ENCODE measurements at places on chromosomes 6 and 20.

DNA sequence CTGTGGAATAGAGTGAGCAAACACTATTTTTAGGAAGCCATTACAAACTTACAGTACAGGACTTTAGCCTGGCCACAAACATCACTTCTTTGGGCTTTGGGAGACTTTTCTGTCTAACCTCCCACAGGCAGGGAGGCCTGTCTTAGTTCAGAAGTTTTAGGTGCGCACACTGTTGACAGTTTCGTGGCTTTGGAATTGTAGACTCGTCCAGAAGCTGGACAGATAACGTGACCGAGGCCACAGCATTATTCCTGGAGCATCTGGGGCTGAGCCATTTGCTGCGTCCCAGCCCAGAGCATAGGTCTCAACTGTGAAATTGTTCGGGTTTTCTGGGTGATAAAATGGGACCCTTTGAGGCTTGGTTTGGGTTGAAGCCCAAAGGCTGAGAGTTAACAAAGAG is 53.8 kb downstream of the NDUFAF5 start:
- DNase-seq: no peak

- no peak for DNase-seq
Measured at GRCh38 chr6:3748208-3749066, 3.1 kb downstream of the PXDC1 start.

DNA sequence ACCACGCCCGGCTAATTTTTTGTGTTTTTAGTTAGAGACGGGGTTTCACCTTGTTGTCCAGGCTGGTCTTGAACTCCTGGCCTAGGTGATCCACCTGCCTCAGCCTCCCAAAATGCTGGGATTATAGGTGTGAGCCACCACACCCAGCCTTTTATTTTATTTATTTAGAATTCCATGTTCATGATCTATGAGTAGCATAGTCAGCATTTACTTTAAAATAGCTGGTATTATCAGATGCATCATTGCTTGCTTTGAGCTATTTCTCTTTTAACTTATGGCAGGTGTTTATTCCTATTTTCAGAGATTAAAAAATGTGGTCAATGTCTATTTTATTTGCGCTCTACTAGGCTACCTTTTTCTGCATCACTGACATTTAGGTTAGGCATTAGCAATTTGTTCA is 152.0 kb downstream of the UTRN start:
- no peak for DNase-seq

- no peak for DNase-seq
Measured at GRCh38 chr6:19477563-19477962, 359.6 kb upstream of the ID4 start.

GRCh38 chr20:10771435-10772140 is 97.8 kb upstream of the JAG1 start:
- DNase-seq: no peak

- no peak for DNase-seq
Measured at GRCh38 chr20:9040863-9041524, 27.9 kb upstream of the PLCB4 start.

- DNase-seq: no peak
Measured at GRCh38 chr6:105753207-105753606, 332.9 kb upstream of the PRDM1 start.

- no peak for DNase-seq
Measured at GRCh38 chr6:16832043-16832567, 70.8 kb upstream of the ATXN1 start.

- no peak for DNase-seq
Measured at GRCh38 chr6:98871821-98872220, 37.4 kb downstream of the POU3F2 start.

DNA sequence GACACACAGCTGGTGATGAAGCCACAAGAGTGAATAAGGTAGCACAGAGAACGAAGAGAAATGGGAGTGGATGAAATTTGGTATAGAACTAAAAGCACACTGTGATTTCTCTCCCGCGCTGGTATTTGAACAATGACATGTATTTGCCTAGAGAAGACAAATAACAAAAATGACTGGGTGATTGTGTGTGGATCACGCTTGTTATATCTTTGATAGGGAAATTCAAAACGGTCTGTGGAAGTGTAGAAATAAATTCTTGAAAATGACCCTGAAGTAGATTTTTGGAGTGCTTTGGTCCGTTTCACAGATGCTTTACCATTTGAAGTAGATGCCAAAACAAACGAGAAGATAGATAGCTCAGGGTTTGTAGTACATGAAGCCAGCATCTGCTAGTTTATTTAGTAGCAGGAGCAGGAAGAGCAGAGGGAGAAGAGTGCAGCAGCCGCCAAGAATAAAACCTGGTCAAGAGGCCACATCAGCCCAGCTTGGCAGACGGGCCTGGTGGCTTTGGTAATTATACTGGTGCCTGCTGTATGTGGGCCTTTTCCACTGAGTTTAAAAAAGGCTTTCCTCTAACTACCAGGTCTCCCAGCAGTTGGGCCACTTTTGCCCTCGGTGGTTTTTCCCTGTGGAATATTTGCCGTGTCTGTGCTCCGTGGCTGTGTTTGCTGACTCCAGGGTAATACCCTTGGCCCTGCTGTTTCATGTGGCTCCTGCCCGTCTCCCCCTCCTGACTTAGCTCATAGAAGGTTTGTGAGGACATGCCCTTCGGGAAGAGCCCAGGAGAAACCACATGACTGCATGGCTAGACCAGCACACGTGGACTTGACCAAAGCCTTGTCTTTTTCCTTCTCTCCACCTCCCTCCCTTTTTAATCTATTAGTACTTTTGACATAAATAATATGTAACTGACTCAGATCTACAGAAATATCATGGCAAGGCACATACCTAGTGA is 294.0 kb downstream of the SOX4 start:
- no peak for DNase-seq

GRCh38 chr6:137666202-137666774 is 172.1 kb upstream of the OLIG3 start:
- DNase-seq: no peak

DNA sequence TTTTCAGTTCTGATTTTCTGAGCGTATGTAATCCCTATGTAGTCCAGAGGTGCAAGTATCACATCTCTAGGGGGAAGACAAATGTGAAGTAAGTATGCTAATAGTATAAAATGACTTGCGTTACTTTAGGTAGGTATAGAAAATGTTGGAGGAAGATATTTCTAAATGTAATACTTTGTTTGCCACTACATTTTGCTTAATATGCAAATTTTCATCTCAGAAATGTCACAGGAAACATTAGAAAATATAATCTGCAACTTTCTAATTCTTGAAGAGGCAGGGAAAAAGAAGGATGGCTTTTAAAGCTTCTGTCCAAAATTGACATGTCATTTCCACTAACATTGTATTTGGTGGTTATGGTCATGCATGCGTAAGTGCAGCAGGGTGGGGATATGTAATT is 85.6 kb downstream of the CD2AP start:
- DNase-seq: no peak

DNA sequence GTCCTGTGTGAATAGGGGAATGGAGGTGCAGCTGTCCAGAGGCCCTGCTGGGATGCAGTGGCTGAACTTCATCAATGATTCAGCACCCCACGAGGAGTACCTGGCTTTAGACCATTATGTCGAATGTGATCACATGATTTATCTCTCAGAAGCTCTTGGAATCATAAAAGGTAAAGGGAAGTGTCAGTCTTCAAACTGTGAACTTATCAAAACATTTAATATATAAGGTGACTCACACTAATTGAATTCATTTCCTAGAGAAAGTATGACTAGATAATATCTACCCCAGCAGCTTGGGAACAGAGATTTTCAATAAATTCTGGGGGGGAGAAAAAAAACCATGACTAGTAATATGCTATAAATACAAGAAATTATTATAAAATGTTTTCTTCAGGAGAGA is 29.5 kb downstream of the ALDH8A1 start:
- DNase-seq: no peak

- no peak for DNase-seq
Measured at GRCh38 chr6:30763618-30764489, 19.5 kb upstream of the IER3 start.

GRCh38 chr6:56803594-56803993 is 151.3 kb upstream of the BEND6 start:
- DNase-seq: no peak

- no peak for DNase-seq
Measured at GRCh38 chr6:92681401-92681800, 738.0 kb downstream of the EPHA7 start.

- no peak for DNase-seq
Measured at GRCh38 chr20:1777476-1777820, 117.8 kb upstream of the SIRPA start.

GRCh38 chr20:63767886-63768285 is 28.3 kb downstream of the SLC2A4RG start:
- no peak for DNase-seq

- no peak for DNase-seq
Measured at GRCh38 chr6:51289041-51289440, 470.4 kb downstream of the TFAP2B start.

DNA sequence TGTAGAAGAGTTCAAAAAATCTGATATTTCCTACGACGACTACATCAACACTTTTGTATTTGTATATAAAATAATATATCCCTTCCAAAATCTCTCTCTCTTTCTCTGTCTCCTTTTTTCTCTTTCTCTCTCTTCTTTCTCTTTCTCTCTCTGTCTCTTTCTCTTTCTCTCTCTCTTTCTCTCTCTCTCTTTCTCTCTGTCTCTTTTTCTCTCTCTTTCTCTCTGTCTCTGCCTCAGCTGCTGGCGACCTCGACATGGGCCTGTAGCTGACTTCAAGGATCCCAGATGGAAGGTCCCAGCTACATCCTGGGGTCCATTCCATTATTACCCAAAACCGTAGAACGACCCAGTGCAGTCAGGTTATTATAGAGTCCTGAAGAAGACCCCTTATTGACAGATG is 90.0 kb downstream of the CD24 start:
- no peak for DNase-seq

GRCh38 chr20:48178633-48179032 is 393.4 kb upstream of the SULF2 start:
- no peak for DNase-seq

- no peak for DNase-seq
Measured at GRCh38 chr6:165880686-165881085, 217.6 kb upstream of the PDE10A start.

- DNase-seq: peak; percentile 68
Measured at GRCh38 chr6:26156105-26156849, 69.0 kb downstream of the HFE start.

GRCh38 chr20:37350649-37351574 is 5.0 kb downstream of the SRC start:
- no peak for DNase-seq

GRCh38 chr6:3376064-3376463 is 80.8 kb downstream of the SLC22A23 start:
- DNase-seq: no peak

- DNase-seq: no peak
Measured at GRCh38 chr6:63352069-63352543, 32.3 kb upstream of the LGSN start.

DNA sequence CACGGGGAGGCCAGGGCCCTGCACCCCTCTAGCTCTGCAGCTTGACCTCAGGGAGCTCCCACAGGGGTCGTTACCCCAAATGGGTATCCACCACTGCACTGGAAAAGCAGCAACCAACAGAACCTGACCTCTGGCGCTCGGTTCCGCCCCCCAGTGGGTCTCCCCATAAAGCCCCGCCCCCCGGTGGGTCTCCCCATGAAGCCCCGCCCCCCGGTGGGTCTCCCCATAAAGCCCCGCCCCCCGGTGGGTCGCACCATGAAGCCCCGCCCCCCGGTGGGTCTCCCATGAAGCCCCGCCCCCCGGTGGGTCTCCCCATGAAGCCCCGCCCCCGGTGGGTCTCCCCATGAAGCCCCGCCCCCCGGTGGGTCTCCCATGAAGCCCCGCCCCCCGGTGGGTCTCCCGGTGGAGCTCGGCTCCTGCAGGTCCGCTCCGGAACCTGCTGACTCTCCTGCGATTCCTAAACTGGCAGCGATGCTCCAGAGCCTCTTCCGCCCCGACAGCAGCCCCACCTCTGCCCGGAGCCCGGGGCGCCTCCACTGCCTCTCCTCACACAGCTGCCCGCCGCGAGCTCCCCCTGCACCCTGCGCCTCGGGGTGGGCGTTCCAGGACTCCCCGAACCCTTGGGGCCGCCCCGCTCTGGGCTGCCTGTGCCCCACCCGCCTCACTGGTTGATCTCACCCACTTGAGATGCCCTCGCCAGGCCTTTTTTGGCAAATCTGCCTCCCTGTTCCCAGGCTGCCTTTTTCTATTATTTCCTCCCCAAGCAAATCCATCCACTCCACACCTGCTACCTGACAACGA is 12.1 kb downstream of the SLC2A4RG start:
- DNase-seq: no peak

DNA sequence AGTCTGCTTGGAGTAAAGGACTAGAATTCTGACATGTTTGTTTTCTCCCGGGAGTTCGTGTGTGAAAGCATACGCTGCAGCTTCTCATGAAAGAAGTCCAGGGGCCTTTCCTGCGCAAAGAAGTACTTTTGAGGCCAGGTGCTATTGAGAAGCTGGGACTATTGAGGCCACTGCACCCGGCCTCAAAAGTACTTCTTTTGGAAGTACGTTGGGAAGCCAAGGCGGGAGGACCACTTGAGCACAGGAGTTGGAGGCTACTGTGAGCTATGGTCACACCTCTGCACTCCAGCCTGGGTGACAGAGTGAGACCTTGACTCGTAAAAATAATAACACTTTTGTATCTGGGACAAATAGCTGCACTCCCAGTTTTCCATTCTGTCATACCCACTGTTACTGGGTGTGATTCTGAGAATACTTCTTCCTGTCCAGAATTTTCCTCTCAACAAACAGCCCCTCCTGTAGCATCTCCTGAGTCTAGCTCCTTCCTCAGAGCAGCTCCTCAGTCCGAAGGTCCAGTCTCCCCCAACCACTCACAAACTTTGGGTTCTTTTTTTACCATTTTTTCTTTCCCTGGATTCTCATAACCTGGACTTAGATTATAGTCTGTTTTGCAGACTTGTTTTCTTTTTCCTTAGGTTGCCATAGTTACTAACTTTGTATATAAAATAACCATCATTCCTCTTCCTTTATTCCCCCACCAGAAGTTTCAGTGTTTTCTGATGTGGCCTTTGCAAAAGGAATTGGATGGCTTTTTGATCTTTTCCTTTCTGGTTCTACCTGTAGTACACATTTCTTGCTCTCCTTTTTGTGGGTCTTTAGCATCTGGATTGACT is 12.7 kb downstream of the STK35 start:
- no peak for DNase-seq

- DNase-seq: peak; percentile 18
Measured at GRCh38 chr6:15365273-15365687, 119.4 kb downstream of the JARID2 start.

- DNase-seq: no peak
Measured at GRCh38 chr6:128847431-128848210, 35.3 kb upstream of the LAMA2 start.

GRCh38 chr6:63527658-63528514 is 44.4 kb upstream of the LOC128125822 start:
- no peak for DNase-seq

DNA sequence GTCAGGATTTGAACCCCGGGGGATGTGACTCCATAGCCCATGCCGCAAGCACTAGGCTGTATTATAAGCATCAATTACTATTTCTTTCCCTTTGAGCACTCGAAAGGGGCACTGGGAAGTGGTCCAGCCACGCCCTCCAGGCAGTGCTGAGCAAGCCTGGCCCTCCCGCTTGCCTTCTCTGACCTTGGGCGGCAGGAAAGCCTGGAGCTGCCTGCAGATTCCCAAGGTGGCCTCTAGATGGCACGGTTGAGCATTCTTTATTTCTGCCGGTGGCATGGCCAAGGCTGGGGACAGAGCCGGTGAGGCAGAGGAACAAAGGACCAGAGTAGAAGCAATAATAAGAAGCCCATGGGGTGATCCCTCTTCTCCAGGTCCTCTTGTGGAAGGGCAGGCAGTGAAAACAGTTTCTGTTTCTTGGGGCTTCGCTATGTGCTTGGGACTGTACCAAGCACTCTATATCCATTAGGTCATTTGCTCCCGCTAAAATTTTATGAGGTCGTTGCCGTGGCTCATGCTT is 32.0 kb downstream of the ARHGAP40 start:
- peak; percentile 40 for DNase-seq

- DNase-seq: no peak
Measured at GRCh38 chr6:168506460-168506859, 65.5 kb downstream of the SMOC2 start.

All from activated CD4-positive, alpha-beta T cell treated with anti-CD3 and anti-CD28 coated beads, Interleukin-2, amount 50 U/mL, for 4 hours (primary cell).